ENCODE measurements at places on chromosomes 12 and 14. TPM values are rescaled to one million over a fixed set of nuclear protein-coding genes. Genes with fewer than 3 reads are reported as not detected.

The KLRG1 gene
- under 0.01 TPM for total RNA-seq

The SRGAP1 gene
- total RNA-seq = 4.5 TPM

The KRT6A gene
- total RNA-seq = 13,929 TPM

The SMCO3 gene
- not detected for total RNA-seq

The TAS2R9 gene
- total RNA-seq = not detected

The LIN52 gene
- 8.4 TPM for total RNA-seq

The PTGDR gene
- total RNA-seq = not detected

The C12orf50 gene
- not detected for total RNA-seq
